Hair follicular keratinocyte (primary cell): ENCODE measurements at places on chromosomes 2 and 18. TPM values are rescaled to one million over a fixed set of nuclear protein-coding genes. Genes with fewer than 3 reads are reported as not detected.

Gene LYG1
- 0.23 TPM in 1 of 2 replicates, not detected in the other for total RNA-seq

Gene HAAO
- 0.15 TPM in 1 of 2 replicates, not detected in the other for total RNA-seq

Gene PJVK
- 0.53 and 0.62 TPM in 2 replicates for total RNA-seq

Gene HOXD13
- total RNA-seq: not detected in 2 replicates

Gene DSG4
- total RNA-seq: under 0.01 TPM in 1 of 2 replicates, not detected in the other

Gene NABP1
- 20.5 and 24.0 TPM in 2 replicates for total RNA-seq

Gene DTNA
- total RNA-seq: 0.47 and 1.5 TPM in 2 replicates

Gene C1QL2
- total RNA-seq: not detected in 2 replicates

Gene SKOR2
- not detected in 2 replicates for total RNA-seq

Gene FBXO15
- total RNA-seq: not detected in 2 replicates

Gene CARF
- 1.1 and 8.1 TPM in 2 replicates for total RNA-seq

Gene CPLX4
- total RNA-seq: not detected in 2 replicates

Gene MDH1B
- total RNA-seq: 0.16 TPM in 1 of 2 replicates, not detected in the other

Gene TRIM43
- not detected in 2 replicates for total RNA-seq

Gene CFAP65
- total RNA-seq: not detected in 2 replicates

Gene SERPINB12
- not detected in 2 replicates for total RNA-seq

Gene SLC5A7
- total RNA-seq: not detected in 2 replicates

Gene EGR4
- not detected in 2 replicates for total RNA-seq

Gene YWHAQ
- 292 and 302 TPM in 2 replicates for total RNA-seq

Gene COX5B
- total RNA-seq: 446 and 539 TPM in 2 replicates

Gene CCDC178
- total RNA-seq: not detected in 2 replicates

Gene LGALSL
- 6.2 and 10.6 TPM in 2 replicates for total RNA-seq

Gene STARD6
- not detected in 2 replicates for total RNA-seq

Gene C2orf81
- 3.6 and 4.8 TPM in 2 replicates for total RNA-seq

Gene MEIS1
- total RNA-seq: 4.7 and 7.6 TPM in 2 replicates

Gene PTH2R
- 0.04 TPM in 1 of 2 replicates, not detected in the other for total RNA-seq

Gene DSG1
- 0.38 and 0.55 TPM in 2 replicates for total RNA-seq

Gene DNAJC27
- 0.91 and 7.0 TPM in 2 replicates for total RNA-seq
